Lung (tissue), 17 donors: ENCODE measurements at places on chromosomes 1 and 21. TPM values are rescaled to one million over a fixed set of nuclear protein-coding genes. Genes with fewer than 3 reads are reported as not detected.

Gene LMX1A
- not detected for total RNA-seq

Gene SH2D5
- 0.52 TPM for total RNA-seq

Gene SPATA21
- not detected for total RNA-seq

Gene IRF6
- total RNA-seq = 28.3 TPM

Gene DISP3
- 0.18 TPM for total RNA-seq

Gene RUNX1
- 100 TPM for total RNA-seq

Gene CCDC185
- not detected for total RNA-seq

Gene NBPF9
- total RNA-seq = 20.5 TPM

Gene TEX35
- not detected for total RNA-seq

Gene BNIPL
- 2.8 TPM for total RNA-seq

DNA sequence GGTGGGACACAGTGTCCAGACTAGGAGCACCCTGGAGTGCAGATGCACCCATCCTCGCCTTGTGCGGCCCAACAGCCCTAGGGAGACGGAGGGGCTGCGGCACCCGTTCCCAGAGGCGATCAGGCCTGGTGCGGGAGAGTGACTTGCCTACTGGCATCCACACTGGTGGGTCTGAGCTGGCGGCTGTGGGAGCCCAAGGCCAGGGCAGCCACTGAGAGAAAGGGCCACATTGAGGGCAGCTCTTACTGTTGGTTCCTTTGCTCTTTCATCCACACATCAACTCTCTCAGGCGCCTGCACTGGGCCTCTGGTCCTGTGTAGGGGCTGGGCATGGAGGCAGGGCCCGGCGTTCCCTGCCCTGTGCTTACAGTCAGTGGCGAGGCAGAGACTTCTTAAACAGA, 8.6 kb downstream of the PODN start:
- H3K4me1 ChIP-seq = peaks cover 1% of the 10 kb centered on the region
- H3K36me3 ChIP-seq = no peaks in the 10 kb centered on the region
- no peak overlapping the region for H3K4me3 ChIP-seq
- H3K27ac ChIP-seq = no peak overlapping the region
- no peaks in the 10 kb centered on the region for H3K27me3 ChIP-seq
- no peak for DNase-seq

DNA sequence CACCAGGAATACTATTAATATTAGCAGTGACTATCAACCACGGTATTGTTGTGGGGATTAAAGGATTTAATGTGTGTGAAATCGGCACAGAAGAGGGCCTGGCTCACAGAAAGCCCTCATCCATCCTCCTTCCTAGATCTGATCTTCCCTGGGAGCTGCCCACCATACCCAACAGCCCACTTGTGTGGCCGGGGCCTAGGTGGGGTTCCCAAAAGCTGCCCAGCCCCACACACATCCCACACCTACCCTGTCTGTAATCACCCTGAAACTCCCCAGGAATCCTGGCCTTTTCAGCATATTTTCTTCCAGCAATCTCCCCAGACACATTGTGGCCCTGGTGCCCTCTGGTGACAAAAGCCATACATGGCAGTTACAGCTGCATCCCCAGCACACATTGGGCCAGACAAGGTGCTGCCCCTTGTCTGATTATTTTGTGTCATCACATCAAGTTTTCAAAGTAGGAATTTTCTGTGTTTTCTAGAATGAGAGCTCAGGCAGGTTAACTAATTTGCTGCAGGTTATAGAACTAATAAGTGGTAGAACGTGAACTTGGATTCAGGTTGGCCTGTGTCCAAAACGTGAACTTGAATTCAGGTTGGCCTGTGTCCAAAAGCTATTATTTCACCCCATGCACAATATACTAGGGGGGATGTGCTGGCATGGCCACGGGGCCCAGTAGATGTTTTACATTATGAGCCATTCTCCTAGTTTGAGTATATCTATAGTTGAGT, 5.3 kb upstream of the SLC6A9 start:
- H3K27me3 ChIP-seq = no peaks in the 10 kb centered on the region
- no peaks in the 10 kb centered on the region for H3K36me3 ChIP-seq
- peaks cover 36% of the 10 kb centered on the region for H3K4me1 ChIP-seq
- no peak overlapping the region for H3K27ac ChIP-seq
- H3K4me3 ChIP-seq = no peak overlapping the region
- peak; percentile 78 for DNase-seq

GRCh38 chr1:30064547-30064946, 658.8 kb downstream of the MATN1 start:
- no peaks in the 10 kb centered on the region for H3K36me3 ChIP-seq
- H3K4me1 ChIP-seq = no peaks in the 10 kb centered on the region
- no peak overlapping the region for H3K4me3 ChIP-seq

DNA sequence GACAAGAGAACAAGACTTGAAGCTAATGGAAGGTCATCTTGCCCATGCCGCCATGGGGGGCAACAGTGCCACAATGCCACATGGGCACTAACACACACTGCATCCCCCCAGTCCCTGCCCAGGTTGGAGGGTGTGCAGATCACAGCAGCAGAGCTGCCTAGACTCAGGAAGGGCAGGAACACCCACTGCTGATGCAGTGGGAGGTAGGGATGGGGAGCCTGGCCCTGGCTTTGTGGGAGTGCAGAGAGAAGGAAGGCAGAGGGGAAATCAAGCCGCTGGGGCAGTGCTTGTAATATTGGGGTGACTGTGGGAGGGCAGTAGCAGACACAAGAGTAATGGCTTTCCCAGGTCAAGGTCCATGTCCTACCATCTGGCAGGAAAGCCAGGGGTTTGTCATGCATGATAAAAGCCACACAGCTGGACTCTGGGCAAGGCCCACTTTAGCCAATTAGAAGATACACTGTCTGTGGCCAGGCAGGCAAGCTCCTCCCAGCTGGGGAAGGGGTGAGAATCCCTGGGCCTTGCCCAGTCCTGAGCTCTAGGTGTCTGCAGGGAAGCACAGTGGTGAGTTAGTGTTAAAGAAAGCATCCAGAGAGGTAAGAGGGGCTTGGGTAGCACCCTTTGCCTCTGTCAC, 25.4 kb upstream of the MEF2D start:
- DNase-seq = no peak
- no peaks in the 10 kb centered on the region for H3K36me3 ChIP-seq
- H3K4me1 ChIP-seq = no peaks in the 10 kb centered on the region
- H3K27me3 ChIP-seq = no peaks in the 10 kb centered on the region

GRCh38 chr1:19130468-19130867, 79.6 kb downstream of the UBR4 start:
- H3K27me3 ChIP-seq = no peaks in the 10 kb centered on the region

GRCh38 chr1:27886353-27886679, 14.0 kb downstream of the THEMIS2 start:
- no peaks in the 10 kb centered on the region for H3K27me3 ChIP-seq
- no peak overlapping the region for H3K4me3 ChIP-seq
- H3K27ac ChIP-seq = no peak overlapping the region
- H3K36me3 ChIP-seq = peaks cover 4% of the 10 kb centered on the region
- no peaks in the 10 kb centered on the region for H3K4me1 ChIP-seq
- no peak for DNase-seq

DNA sequence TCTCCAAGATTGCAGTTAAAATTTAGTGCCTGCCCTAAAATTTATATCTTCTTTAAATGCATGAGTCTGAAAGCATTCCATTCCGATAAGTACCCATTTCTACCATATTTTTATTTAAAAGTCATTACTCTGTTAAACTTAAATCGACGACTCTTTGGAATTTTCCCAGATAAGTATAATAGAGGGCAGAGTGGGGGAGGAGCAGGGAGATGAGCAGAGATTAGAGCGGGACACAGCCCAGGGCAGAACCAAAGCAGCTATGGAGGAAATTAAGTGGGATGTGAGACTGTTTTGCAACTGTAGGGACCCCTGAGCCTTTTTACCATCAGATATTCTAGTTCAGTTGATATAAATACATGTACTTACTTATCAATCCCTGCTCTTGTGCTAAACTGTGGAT, 257.9 kb downstream of the FGGY start:
- no peak for DNase-seq
- no peak overlapping the region for H3K27ac ChIP-seq
- no peaks in the 10 kb centered on the region for H3K4me1 ChIP-seq
- no peaks in the 10 kb centered on the region for H3K36me3 ChIP-seq
- H3K27me3 ChIP-seq = no peaks in the 10 kb centered on the region

DNA sequence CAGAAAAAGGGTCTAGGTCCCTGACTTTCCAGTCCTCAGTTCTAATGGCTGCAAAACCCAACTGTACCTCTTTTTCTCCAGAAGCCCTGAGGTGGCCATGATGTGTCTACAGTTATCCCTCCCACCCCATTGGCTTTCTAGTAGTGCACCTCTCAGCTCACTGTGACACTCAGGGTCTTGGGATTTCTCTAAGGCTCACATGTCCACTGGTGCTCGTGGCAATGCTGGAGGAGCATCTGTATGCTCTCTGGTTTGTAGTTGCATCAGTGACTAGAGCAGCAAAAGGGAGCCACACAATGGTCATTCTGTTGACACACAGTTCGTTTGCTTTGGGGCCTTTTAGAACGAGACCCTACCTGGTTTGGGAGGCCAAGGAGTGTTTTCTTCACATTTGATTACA, 81.6 kb upstream of the SYT6 start:
- H3K36me3 ChIP-seq = no peaks in the 10 kb centered on the region
- H3K27ac ChIP-seq = no peak overlapping the region
- no peaks in the 10 kb centered on the region for H3K4me1 ChIP-seq
- H3K27me3 ChIP-seq = no peaks in the 10 kb centered on the region

- H3K36me3 ChIP-seq = peaks cover 47% of the 10 kb centered on the region
- H3K27me3 ChIP-seq = no peaks in the 10 kb centered on the region
- DNase-seq = no peak
- no peak overlapping the region for H3K4me3 ChIP-seq
- H3K4me1 ChIP-seq = no peaks in the 10 kb centered on the region
These were observed 34.6 kb upstream of the DIP2A start for GRCh38 chr21:46424039-46424591.

GRCh38 chr1:228940526-228940925, 205.2 kb downstream of the RHOU start:
- peak overlapping the region; percentile 24 for H3K27ac ChIP-seq
- DNase-seq = no peak
- H3K4me1 ChIP-seq = peaks cover 38% of the 10 kb centered on the region

DNA sequence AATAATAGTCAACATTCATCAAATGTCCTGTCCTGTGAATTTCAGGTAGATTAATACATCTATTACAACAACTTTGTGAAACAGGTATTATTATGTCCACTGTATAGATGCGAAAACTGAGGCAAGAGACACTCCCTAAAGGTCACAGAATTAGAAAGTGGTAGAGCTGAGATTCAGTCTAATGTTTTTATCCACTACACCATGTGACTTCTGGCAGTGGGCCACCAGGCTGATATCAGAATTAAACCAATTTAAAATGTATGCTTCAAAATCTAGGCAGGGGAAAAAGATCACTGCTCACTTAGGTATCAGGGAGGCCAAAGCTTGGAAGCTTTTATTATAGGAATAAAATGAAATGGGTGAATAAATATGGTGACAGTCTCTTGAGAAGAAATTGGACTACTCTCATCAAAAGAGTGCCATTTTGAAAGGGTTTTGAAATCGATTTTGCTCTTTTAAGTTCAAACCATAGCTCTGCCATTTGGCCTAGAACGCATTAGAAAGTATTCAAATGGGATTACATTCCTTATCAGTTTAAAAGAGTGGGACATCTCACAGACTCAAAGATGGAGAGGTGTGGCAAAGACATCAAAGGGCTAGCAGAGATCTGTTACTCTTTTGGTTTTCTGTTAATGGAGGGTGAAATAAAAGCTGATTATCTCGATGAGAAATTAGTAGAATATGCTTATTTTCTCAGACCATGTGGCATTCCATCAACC, 1.9 kb downstream of the DDAH1 start:
- H3K36me3 ChIP-seq = no peaks in the 10 kb centered on the region
- no peak overlapping the region for H3K27ac ChIP-seq
- peaks cover 31% of the 10 kb centered on the region for H3K4me1 ChIP-seq
- peak; percentile 19 for DNase-seq

DNA sequence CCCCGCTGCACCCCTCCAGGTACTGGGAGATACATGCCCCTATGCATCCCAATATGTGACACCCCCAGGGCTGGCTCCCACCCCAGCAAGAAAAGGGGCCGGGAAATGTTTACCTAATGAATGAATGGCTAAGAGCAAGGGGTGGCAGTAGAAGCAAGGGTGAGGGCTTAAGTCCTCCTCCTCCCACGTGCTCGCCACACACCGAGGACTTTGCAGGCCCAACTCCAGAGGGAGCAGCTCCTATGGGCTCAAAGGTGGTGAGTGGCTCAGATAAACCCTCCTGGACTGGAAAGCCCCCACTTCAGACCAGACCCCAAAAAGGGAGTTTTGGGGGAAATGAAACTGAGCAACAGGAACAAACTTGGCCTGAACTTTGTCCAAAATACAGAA, 11.4 kb downstream of the SLC45A3 start:
- H3K36me3 ChIP-seq = no peaks in the 10 kb centered on the region
- no peaks in the 10 kb centered on the region for H3K27me3 ChIP-seq
- no peak overlapping the region for H3K27ac ChIP-seq
- no peak overlapping the region for H3K4me3 ChIP-seq
- peaks cover 4% of the 10 kb centered on the region for H3K4me1 ChIP-seq

DNA sequence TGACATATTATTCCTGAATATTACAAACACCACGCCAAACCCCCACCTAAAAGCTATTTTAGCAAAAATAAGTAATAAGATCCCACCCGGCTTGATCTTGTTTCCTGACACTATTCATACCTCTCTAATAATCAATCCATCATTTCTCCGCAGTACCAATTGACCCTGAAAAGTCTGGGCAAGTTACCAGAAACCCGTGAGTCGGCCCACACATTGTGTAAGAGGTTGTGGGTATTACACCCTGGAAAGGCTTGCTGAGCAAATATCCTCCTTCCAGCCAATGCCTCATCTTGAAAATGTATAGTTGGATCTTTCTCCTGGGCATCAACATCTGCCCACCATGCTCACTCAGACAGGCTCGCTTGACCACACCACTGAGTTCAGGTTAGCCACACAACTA, 451.0 kb downstream of the TTLL7 start:
- no peak overlapping the region for H3K4me3 ChIP-seq
- no peak overlapping the region for H3K27ac ChIP-seq
- H3K4me1 ChIP-seq = no peaks in the 10 kb centered on the region

DNA sequence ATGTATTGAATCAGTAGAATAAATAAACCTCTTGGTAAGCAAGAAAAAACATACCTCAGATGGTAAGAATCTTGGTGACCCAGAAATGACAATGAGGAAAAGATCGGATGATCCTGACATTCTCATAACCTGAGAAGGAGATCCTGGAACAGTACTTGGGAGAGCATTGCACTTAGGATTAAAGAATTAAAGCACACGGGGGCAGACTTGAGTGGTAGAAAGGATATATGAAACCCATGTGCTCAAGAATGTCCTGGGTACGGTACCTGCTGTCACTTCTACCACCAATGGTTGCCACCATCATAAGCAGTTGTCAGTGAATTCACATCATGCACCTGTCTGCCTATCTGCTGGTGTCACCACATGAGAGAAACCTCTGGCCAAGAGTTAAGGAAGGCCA, 108.9 kb upstream of the GJB5 start:
- peaks cover 23% of the 10 kb centered on the region for H3K27me3 ChIP-seq
- H3K27ac ChIP-seq = no peak overlapping the region
- no peaks in the 10 kb centered on the region for H3K36me3 ChIP-seq
- no peak overlapping the region for H3K4me3 ChIP-seq

GRCh38 chr1:8004803-8005573, 21.1 kb downstream of the ERRFI1 start:
- H3K27me3 ChIP-seq = no peaks in the 10 kb centered on the region
- peak overlapping the region; percentile 87 for H3K27ac ChIP-seq
- peak; percentile 70 for DNase-seq
- H3K4me3 ChIP-seq = no peak overlapping the region
- no peaks in the 10 kb centered on the region for H3K36me3 ChIP-seq

GRCh38 chr21:20965816-20966215, 32.4 kb upstream of the NCAM2 start:
- no peak for DNase-seq
- H3K36me3 ChIP-seq = no peaks in the 10 kb centered on the region
- H3K27me3 ChIP-seq = no peaks in the 10 kb centered on the region
- H3K4me3 ChIP-seq = no peak overlapping the region
- H3K4me1 ChIP-seq = no peaks in the 10 kb centered on the region
